NCI-H748 treated with DMSO at 0.1 percent for 48 hours (cell line): ENCODE measurements at places on chromosomes 12 and 14.

GRCh38 chr12:108611884-108612415 is 14.1 kb upstream of the TMEM119 start:
- no peak for DNase-seq

DNA sequence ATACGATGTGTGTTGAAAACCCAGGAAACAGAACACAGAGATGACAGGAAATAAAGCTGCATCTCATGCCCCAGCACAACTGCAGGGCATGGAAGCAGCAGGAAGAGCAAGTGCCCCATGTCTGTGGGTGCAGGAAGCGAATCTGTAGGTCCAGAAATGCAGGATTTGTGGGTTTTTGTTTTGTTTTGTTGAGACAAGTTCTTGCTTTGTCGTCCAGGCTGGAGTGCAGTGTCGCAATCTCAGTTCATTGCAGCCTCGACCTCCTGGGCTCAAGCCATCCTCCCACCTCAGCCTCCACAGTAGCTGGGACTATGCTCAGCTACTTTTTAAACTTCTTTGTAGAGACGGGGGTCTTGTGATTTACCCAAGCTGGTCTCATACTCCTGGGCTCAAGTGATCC is 6.2 kb upstream of the RPS6KL1 start:
- DNase-seq, result no peak

GRCh38 chr14:105053996-105054395 is 11.2 kb downstream of the GPR132 start:
- no peak for DNase-seq

- DNase-seq, result no peak
Measured at GRCh38 chr12:120839503-120839902, 64.7 kb downstream of the SPPL3 start.

- peak; percentile 46 for DNase-seq
Measured at GRCh38 chr12:42213023-42213422, 25.0 kb downstream of the YAF2 start.

GRCh38 chr12:114744691-114745090 is 60.7 kb upstream of the TBX3 start:
- DNase-seq, result no peak

DNA sequence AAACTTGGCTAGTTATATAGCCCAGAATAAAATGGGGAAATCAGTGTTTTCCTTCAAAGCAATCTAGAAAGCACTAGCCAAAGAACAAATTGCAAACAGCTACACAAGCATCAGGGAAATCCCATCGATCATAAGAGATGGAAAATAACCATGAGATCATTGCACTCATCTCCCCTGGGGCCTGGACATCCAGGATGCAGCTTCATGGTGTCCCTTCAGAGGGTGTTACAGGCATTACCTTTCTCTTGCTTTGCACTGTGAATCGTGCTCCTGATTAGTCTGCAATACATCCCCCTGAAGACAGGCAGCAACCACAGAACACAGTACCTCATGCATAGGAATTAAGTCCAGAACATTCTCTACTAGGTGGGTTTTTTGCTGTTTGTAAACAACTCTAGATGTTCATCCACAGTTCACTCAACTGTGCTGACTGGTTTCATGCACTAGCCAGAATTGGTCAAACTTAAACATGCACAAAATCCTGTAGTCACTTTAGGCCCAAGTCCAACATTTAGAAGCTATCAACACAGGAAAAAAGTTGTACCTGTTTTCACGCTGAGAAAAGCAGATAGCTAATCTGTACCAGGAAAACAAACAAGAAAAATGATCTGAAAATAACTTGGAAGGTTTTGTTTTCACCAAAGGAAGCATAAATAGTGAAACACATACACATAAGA is 120.1 kb downstream of the ZFP36L1 start:
- no peak for DNase-seq

GRCh38 chr12:89346741-89347324 is 5.5 kb downstream of the DUSP6 start:
- no peak for DNase-seq

- DNase-seq, result peak; percentile 66
Measured at GRCh38 chr12:103085541-103085940, 128.1 kb downstream of the ASCL1 start.

DNA sequence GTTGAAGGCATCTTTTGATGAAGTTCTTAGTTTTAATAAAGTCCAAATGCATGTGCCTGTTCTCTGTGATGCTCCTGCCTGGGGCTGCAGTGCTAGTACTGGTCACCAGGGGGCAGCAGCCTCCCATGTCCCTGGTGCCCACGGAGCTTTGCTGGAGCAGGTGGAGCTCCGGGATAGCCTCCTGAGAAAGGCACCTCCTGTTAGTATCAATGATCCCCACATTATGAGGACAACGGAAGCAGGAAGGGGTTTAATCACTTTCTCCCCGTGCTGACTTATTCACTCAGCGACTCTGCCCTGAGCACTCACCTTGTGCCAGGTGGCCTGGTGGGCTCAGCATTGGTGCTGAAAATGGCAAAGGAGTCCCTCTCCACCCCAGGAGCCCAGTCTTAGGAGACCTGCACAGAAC is 123.0 kb upstream of the PZP start:
- peak; percentile 19 for DNase-seq

DNA sequence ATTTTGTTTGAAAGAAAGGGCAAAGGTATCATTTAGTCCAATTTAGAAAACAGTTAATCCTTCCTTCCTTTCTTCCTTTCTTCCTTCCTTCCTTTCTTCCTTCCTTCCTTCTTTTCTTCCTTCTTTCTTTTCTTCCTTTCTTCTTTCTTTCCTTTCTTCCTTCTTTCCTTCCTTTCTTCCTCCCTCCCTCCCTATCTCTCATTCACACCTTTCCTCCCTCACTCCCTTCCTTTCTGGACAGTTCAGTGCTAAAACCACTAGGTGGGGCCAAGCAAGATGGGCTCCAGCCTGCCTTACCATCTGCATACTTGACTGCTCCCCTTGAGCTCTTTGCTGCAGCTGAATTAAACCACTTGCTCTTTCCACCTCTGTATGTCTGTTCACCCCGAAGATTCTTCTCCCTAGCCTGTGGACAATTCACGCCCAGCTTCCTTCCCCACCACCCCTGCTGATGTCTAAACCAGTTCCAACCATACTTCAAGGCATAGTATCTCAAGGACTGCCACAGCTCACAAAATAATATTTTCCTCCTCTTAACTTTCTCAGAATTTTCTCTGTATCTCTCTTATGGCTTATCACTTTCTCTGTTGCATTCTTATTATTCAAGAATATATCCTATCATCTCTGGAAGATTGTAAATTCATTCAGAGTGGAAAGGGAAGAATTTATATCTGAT is 78.0 kb downstream of the DBX2 start:
- no peak for DNase-seq

GRCh38 chr14:51846631-51847488 is 13.6 kb upstream of the GNG2 start:
- DNase-seq, result peak; percentile 93

- peak; percentile 26 for DNase-seq
Measured at GRCh38 chr12:24133384-24133783, 183.9 kb upstream of the SOX5 start.

DNA sequence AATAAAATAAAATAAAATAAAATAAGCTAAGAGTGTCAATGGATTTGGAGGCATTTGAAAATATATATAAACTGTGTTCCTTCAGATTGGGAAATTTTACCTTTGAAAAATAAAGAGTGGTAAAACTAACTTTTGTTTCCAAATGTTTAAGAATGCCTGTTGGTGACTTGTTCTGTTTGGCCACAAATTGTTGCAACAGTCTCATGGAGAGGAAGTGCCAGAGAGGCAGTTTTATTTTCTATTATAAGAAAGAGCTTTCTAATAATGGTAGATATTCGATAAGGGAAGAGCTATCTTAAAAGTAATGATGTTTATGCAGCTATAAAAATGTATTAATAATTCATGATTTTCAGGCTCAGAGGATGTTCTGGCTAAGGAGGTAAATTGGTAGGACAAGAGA is 68.8 kb upstream of the MDGA2 start:
- DNase-seq, result no peak

GRCh38 chr12:55705782-55706402 is 1.8 kb downstream of the ITGA7 start:
- DNase-seq, result no peak

- no peak for DNase-seq
Measured at GRCh38 chr14:70139384-70139783, 49.4 kb downstream of the SLC8A3 start.

DNA sequence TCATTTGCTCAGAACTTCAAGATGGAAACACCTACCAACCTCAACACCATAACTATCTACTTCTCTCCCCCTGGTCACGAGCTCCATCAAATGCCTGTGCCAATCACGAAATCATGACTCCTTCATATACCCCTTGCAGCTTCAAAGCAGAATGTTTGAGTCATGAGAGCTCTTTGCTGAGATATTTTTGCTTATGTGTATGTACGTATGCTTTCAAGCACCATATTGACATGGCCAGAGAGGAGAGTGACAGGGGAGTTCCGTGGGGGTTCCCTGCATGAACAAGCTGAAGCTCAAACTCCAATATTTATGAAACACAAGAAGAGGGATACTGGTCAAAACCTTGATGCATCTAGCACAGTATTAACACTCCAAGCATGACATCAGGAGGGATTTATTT is 374.4 kb downstream of the DPF3 start:
- no peak for DNase-seq

GRCh38 chr12:2341871-2342270 is 289.1 kb downstream of the CACNA1C start:
- no peak for DNase-seq

DNA sequence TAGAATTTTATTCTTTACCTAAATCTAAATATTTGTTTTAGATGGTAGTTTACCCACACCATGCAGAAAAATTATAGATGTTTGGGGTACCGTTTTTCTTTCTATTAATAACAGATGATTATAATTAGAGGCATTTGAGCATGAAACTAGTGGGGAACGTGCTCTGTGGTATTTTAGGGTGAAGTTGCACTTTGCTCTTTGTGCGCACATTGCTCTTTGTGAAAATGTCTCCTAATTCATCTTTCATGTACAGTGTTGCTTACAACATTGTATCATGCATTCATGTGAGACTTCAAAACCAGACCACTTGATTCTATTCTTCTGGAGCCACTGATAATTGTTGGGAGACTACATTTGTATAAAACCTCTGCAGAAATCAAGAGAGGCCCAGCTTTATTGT is 449.1 kb upstream of the RGS6 start:
- no peak for DNase-seq

GRCh38 chr12:69679119-69679518 is 20.0 kb downstream of the BEST3 start:
- no peak for DNase-seq

DNA sequence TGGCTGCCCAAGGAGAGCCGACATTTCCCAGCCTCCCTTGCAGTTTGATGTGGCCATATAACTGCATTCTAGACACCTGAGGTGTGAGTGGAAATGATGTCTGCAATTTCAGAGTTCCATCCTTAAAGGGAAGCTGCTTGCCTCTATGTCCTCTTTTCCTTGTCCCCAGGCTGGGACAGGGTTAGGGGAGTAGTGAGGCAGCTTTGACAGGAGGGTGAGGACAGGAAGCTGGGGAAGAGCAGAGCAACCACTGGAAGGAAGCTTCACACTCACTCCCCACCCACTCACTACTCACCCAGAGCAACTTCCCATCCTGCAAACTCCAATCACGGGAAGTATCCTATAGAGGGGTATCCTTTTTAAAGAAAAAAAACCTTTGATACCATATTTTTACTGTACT is 28.9 kb upstream of the LTA4H start:
- no peak for DNase-seq

- no peak for DNase-seq
Measured at GRCh38 chr14:77485256-77485655, 13.4 kb downstream of the ISM2 start.

GRCh38 chr12:131916306-131917138 is 12.6 kb upstream of the PUS1 start:
- no peak for DNase-seq

GRCh38 chr12:30286345-30286926 is 409.2 kb downstream of the IPO8 start:
- DNase-seq, result peak; percentile 43

DNA sequence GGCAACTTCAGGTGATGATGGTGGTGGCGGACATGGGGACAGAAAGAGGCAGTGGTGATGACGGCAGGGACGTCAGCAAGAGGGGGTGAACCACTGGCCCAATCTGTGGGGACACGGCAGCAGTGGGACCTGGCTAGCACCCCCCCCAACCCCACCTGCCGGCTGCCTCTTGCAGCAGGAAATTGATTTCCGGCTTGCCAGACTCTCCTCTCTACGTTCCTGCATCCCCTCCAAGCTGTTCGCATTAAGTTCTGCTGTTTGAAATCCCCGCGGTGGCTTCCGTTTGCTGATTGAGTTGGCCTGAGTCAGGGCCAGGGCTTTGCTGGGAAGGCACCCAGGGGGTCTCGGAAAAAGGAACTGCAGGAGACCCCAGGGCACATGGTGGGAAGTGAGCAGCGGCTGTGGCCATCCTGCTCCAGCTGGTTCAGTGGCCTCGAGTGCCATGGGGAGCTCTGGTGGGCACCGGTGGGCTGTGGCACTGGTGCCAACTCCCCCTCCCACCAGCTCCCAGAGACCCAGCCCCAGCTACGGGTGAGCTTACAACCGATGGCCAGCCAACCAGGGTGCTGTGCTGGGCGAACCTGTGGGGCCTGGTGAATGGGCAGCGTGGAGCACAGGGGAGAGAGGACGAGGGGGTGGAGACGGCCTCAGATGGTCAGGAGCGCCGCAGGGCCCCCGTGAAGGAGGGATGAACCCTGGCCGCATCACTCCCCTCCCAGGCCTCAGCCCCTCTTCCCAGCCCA is 14.6 kb upstream of the NUDT14 start:
- DNase-seq, result no peak

DNA sequence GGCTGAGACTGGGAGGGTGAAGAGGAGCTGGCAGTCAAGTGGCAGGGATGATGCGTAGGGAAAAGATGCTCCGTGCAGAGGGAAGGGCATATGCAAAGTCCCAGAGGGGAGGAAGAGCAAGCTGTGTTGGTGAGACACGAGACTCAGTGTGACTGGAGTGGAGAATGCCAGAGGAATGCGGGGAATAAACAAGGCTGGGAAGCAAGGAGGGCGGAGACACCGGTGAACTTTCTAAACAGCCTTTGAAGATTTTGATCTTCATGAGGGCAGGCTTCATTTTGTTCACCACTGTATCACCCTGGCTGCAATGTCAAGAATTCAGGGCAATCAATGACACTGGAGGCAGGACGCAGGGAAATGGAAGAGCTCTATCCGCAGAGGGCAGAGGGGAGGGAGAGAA is 535.8 kb downstream of the FUT8 start:
- no peak for DNase-seq

- no peak for DNase-seq
Measured at GRCh38 chr12:87021400-87021799, 765.2 kb upstream of the MGAT4C start.

GRCh38 chr12:57157588-57158173 is 10.3 kb upstream of the LRP1-AS start:
- DNase-seq, result no peak

DNA sequence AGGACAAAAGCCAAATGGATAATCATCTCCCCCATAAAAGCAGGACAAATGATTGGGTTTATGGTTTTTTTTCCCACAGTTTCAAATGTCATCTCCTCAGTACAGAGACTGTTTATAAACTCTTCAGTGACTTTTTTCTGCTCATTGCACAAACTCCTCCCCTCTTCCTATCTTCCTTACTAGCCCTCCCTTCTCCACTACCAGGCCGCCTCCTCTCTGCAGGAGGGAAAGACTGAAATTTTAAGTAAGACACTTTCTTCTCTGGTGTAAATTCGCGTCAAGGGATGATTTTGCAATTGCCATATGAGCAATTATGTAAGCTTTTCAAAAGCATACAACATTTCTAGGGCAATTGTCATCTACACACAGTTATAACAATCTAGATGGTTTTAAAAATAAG is 37.0 kb downstream of the BTG1 start:
- peak; percentile 40 for DNase-seq
